ENCODE measurements at places on chromosomes 2 and 18.

DNA sequence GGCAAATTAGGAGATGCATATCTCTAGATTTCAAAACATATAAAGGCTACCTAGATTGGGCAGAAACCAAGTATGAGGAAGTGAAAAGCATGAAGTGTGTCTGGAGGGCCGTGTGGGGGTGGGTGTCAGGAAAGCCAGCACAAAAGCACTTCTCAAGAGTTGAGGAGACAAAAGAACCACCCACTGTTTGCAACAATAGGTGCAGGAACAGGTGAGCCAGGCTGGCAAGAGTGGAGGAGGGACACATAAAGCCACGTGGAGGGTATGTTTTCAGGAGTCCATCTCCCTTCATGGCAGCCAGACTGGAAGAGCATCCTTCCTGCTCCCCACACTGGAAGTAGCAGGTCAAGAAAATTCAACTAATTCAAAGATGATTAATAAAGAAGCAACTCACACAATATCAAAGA is 96.4 kb downstream of the CERS6 start:
- no peak for DNase-seq

- no peak for DNase-seq
These were observed 12.8 kb upstream of the TWSG1 start for GRCh38 chr18:9321736-9322135.

GRCh38 chr2:176163672-176164056 is 6.6 kb downstream of the HOXD3 start:
- no peak for DNase-seq

DNA sequence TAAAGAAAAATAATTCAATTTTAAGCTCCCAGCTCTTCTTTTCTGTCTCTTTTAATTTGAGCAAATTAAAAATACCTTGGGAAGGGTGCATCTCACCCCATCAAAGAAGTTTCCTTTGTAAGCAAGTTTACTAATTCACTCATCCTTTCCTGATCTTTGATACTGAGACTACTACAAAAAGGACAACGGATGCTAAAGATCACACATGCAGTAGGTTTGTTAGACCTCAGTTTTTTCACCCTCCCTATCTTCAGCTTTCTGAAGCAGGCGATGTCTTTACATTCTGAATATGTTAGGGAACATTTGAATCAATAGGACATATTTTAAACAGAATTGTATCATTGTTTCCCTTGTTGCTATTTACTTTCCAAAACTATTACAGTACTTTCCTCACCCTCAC is 6.0 kb upstream of the HNRNPLL start:
- no peak for DNase-seq

- DNase-seq = no peak
These were observed 62.7 kb downstream of the MEIS1 start for GRCh38 chr2:66497431-66498288.

DNA sequence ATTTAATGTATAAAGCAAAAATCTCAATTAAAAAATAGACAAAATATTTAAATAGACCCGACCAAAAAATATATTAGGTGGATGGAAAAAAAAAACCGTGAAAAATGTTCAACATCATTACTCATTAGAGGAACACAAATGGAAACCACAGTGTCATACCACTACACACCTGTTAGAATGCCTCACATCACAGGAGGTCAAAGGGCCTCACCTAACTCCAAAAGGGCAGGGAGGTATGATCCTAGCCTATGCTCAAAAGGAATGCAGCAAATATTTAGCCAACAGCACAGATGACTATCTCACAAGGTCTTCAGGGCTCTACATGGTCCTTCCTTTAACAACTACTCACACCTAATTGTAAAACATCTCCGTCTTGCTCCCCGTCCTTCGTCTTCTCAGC is 185.5 kb upstream of the SETBP1 start:
- DNase-seq = no peak

DNA sequence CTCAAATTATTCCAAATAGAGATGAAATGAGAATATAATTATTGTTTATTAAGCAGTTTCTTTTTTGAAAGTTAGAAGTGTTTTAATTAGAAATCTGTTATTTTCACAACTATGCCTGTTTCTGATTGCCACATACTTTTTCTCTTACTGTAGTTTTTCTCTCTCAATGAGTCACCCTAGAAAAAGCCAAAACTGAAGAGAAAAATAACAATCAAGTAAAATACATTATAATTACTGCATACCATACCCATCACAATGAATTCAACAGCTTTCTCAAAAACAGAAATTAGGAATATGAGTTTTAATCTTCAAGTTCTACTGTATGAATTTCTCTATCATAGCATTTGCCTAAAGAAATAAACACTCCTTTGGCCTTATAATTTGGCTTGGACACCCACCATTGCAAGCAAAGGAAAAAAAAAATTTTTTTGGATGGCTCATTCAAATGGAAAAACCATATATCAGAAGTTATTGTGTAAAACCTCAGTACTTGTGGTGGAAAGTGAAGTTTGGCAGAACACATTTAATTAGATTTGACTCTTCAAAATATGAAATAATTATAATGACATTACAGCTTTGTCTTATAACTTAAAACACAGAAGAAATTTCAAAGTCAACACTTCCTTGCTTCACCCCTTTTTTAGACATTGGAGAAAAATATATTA is 138.5 kb downstream of the DYM start:
- DNase-seq = peak; percentile 38

- DNase-seq = no peak
These were observed 14.0 kb upstream of the YES1 start for GRCh38 chr18:825891-826585.

GRCh38 chr2:30148850-30149249 is 2.0 kb downstream of the YPEL5 start:
- no peak for DNase-seq

DNA sequence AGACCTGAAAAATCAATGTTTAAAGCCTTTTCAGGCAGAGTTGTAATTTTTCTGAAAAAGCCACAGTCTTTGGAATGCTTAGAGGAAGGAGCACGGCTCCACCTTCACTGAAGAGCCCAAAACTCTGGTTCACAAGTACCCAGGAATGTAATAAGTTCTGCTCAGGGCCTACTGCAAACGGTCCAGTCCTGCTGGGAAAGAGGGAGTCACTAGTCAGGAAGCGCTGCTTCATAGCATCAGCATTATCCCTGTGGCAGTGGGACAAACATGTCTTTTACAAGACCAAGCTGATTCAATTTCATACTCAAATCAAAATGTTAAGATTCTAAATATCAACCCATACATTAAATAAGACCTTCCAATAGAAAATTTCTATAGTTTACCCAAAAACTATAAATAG is 152.9 kb upstream of the PGAP1 start:
- DNase-seq = no peak

DNA sequence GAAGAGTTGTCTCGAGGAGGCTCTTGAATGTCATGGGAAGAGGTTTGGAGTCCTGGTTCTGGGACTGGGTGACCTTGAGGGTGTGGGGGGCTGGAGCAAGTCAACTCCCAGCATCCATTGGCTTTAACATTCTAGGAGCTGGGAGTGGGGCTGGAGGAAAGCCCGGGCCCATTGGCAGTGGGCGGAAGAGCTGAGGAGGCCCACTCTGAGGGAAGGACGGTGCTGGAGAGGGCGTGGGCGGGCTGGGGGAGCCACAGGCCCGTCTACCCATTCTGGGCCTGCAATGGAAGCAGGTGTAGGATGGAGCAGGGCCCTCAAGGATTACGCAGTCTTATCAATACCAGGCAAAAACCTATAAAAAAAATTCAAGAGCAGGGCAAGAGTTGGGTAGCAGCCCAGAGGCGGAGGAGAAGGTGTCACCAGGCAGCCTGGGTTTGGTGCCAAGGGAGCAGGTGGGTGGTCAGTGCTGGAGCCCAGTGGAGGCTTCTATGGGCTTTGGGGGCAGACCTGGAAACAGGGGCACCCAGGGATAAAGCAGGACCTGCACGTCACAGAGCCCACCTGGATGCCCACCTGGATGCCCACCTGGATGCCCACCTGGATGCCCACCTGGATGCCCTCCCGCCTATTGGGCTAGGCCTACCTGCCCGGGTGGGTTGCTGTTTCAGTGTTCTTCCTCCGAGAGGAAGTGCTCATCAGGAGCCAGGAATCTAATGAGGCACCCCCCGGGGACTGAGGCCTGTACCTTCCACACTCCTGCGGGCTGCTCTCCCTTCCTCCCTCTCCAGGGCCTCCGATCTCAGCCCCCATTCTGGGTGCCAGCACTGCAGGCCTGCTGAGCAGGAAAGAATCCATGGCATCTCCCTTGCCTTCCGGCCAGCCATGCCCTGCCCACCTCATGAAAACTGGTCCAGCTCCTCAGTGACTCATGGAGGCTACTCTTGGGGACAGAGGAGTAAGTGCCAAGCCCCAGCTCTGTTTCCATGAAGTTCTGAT is 71.3 kb downstream of the CTIF start:
- DNase-seq = peak; percentile 6

GRCh38 chr2:197990356-197990755 is 186.0 kb downstream of the PLCL1 start:
- DNase-seq = no peak

DNA sequence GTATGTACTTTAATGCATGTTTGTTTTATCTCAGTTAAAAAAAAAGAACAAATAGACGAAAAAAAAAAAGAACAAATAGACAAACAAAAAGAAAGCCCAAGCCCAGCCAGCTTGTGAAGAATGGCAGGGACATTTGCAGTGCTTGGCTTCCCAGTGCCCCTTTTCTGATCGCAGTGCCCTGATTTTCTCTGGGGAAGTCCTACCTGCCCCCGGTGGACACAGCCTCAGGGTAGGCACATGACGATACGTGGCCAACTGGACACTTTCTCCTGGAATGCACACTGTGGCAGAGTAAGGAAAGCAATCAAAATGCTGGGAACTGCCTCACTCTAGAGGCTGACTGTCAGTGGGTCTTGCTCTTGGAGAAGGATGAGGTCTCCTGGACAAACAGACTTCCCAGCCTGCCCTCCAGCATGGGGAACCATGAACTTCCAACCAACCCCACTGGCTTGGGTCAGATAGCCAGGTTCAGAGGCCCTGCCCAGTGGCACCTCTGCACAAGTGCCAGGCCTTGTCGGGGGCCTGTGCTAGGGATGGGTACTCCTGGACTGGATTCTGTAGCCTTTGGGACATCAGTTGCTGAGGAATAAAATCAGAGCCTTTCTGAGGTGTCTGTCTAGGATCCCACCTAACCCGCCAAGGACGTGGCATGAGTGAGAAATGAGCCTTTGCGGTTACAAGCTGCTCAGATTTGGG is 76.7 kb downstream of the INHBB start:
- DNase-seq = no peak

DNA sequence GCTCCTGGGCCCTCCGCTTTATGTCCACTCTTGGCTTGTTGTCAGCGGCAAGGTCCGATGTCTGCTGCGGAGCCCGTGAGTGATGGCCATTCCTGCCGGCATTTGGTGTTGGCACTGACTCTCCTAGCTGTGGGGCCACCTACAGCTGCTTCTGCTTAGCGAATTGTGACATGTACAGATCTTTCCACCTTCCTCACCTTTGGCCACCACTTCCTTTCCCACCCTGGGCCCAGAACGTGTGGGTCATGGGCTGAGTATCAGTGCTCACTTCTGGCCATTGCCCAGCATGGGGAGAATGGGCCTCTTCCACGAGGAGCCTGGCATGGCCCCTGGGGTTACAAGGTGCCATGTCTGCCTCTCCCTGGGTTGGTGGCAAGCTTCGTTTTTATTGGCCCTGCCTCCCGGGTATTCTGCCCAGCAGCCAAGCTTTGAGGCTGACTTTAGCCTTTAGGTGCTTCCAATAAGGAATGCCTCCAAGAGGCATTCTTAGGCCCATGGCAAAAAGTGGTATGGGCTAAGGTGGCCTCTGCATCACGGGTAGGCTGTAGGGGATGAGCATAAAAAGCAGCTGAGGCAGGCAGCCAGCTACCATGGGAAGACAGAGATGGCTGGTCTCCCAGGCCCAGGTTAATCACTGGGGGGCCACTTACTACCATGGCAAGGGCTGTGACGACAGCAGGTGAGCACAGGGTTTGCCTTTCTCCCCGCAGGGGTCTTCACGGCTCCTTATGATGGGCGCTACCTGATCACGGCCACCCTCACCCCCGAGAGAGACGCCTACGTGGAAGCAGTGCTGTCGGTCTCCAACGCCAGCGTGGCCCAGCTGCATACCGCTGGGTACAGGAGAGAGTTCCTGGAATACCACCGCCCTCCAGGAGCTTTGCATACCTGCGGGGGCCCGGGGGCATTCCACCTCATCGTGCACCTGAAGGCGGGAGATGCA is 65.8 kb downstream of the EMILIN2 start:
- no peak for DNase-seq

DNA sequence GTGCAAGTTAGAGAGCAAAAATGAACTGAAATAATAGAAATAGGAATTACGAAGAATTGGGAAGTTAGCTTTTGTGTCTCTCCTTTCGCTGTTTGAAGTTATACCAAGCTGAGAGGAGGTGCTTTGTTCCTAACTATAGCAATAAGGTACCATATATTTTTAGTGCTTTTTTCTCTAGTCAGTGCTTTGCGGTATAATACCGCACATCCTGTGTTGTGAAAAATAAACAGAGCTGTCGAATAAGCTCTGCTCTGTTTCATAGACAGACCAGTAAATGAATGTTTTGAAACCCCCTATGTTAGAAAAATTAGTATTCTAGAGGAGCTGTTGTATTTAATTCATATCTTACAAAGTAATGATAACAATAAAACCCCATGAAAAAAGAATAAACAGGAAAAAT is 130.8 kb downstream of the MAP4K4 start:
- DNase-seq = no peak

DNA sequence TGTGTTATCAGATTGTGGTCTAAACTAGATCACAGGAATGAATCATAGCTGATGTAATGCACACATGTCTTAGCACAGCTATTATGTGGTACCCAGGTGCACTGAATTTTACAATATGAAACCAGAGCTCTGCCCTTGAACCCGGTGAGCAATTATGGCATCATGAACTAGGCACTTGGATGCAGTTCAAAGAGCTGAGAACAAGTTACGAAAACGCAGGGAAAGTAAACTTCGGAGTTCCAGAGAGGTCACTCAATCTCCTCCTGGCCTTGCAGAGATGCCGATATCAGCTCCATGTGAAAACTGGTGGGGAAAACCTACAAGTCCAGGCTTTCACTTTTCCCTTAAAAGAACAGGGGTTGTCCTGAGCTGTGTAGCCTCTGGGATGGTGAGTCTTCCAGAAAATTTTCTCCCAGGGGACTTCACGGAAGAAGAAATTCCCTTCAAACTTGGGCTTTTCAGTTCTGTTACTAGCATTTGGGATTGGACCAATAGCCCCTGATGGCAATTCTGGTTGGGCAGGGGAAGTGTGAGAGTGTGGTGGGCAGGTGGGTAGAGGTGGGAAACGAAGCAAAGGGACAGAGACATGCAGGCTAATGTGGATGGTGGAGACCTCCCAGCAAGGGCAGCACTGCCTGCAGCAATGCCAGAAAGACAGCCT is 71.1 kb upstream of the SH3BP4 start:
- peak; percentile 38 for DNase-seq

GRCh38 chr18:74425876-74426275 is 31.2 kb downstream of the DIPK1C start:
- no peak for DNase-seq

- DNase-seq = no peak
These were observed 786.0 kb upstream of the SLC39A10 start for GRCh38 chr2:194870974-194871535.
